B cell (primary cell): ENCODE measurements at places on chromosomes 13 and 19.

DNA sequence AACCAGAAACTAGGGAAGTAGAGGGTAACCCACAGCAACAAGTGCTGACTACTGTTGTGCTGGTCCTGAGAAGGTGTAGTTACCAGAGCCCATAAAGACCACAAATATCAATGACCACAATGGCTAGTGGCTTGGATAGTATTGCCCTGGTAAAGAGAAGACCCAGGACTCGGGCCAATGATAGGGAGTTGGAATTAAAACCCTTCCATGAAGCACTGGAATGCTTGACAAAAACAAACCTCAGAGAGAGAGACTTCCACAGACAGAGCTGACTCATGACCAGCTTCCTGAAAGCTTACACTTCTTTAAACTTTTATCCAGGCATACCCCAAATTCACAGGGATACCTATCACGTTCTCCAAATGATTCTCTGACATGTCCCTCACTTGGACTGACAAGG, 60.5 kb downstream of the WDR87 start:
- no peak for DNase-seq

DNA sequence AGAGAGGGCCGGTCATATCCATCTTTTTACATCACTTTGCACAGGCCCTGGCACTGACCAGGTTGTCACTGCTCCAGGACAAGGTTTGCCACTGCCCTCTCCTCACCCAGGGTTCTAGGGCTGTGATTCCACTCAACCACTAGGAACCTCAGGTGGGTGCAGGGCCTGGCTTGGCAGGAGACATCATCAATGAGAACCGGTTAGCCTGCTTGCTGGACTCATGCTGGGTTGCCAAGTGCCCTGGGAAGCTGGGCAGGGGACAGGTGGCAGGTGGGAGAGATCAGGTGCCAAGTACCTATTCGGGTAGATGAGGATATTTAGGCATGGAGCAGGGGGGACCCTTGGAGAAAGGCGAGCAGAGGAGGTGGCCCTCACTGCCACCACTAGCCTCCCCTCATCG, 4.2 kb upstream of the CERS4 start:
- no peak for DNase-seq

GRCh38 chr13:40680659-40681323, 14.3 kb upstream of the FOXO1 start:
- no peak for DNase-seq

- DNase-seq: no peak
These were observed 5.7 kb upstream of the SERPINE3 start for GRCh38 chr13:51333826-51334225.

DNA sequence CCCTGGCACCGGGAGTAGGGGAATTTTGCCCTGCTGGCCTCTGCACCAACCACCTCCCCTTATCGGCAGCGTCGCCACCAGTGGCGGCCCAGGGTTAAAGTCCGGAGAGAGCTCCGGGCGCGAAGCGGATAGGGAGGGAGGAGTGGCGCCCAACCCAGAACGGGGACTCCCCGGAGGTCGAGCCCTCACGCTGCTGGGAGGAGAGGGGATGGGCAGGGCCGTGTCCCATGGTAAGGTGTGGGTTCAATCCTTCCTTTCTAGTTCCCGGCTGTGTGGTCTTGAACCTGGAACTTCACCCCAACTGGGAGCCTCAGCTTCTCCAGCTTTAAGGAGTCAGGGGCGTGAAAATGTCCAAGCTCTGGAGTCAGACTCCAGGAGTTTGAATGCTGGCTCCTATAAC, 23.3 kb upstream of the BCL3 start:
- no peak for DNase-seq

DNA sequence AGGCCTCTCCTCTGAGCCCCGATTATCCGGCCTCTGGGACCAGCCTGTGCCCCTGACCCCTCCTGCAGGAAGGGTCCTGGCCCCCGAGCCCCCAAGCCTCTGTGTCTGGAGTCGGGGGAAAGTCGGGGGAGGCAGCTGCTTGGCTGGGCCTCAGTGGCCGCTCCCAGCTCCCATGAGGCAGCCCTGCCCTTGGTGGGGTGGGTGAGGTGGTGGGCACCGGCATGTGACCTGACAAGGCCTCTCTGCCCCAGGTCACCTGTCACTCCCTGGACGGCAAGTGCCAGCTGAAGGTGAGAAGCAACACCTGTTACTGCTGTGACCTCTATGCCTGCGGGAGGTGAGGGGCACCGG, 41.5 kb downstream of the TMEM255B start:
- no peak for DNase-seq

DNA sequence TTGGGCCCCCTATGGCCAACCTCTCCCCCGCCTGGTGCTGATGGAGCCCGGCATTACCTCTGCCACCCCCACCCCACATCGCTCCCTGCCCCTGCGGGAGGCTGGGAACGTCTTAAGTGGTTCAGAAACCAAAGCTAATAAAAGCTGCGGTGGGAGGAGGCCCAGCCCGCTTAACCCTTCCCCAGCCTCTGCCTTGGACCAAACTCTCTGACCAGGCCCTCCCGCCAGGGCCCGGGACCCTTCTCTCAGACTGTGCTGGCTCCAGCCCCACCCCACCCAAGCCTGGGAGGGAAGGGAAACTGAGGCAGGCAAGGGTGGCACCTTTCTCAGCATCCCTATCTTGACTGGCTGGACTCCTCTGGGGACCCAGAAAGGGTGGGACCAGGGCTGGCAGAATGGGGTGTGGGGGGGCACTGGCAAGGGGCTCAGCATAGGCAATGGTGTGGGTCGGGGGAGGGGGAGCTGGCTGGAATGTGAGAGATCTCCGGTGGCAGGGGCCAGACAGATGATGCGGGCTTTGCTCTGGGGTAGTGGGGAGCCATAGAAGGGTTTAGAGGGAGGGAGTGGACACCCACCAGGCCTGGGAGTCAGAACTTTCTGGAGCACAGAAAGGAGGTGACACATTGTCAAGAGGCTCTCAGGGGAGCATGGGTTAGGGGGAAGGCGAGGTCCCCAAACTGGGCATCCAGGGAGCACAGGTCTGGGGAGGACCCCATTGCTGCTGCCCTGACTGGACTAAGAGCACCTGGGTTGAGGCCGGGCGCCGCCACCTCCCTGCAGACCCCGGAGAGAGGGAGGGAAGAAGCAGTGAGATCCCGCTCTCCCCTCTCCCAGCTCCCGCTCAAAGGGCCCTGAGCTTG, 21.9 kb downstream of the SMIM24 start:
- DNase-seq: no peak

DNA sequence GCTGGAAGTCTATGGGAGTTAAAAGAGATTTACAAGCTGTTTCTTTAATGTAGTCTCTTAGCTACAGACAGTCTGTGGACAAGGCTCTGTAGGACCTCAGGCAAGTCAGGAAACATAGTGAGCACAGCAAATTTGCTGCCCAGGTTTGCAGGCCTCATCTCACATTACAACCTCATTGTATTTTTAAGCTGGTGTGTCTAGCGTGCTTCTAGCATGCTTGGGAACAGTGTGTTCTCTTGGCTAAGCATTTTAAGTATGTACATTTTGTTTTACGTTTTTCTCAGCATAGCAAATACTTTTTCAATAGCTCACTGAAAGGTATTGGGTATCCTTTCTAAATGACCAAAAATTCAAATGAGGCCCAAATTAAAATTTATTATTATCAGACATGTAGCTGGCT, 113.2 kb downstream of the STARD13 start:
- no peak for DNase-seq

- peak; percentile 83 for DNase-seq
These were observed 750 bp upstream of the GPR108 start for GRCh38 chr19:6737873-6738786.

DNA sequence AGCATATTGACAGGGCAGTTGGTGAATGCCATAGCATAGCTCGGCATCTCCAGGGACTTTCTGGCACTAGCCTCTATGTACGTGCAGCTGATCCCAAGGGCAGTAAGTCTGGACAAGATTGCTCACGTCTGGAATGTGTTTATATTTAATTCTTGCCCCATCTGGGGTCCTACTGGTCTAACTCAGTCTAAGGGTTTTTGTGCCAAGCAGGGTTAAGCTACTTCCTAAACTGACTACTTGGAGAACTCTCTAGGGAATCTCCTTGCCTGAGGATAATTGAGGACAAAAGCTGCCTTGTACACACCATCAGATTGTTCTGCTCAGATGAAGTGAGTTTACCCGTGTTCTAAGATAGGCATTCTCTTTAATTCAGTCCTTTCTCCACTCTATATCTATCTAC, 358.1 kb downstream of the MYO16 start:
- no peak for DNase-seq

DNA sequence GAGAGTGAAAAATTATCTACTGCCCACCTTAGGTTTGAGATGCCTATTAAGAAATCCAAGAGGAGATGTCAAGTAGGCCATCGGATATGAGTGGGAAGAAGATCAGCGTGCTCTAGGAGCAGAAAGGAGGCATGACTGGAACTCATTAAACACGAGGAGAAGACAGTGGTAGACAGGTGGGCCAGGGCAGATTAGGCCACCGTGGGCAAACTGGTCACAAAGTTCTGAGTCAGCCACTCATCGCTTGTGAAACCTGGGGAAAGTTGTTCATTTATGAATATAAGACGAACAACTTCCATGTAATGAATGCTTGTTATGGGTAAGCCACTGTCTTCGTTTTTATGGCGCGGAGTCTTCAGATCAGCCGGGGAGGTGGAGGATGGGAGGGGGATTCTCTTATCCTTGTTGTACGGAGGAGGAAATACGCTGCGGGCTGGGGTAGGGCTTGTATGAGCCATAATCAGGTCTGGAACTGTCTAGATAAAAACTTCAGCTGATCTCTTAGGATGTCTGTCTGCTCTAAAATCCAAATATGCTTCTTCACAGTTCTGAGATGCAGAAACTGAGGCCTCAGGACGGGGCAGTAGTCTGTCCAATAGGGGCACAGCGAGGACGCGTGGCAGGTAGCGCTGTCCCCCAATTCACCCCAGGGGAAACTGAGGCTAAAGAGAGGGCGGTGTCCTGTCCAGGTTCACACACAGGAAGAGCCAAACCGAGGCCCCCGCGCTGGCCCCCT, 1.1 kb upstream of the ZNF444 start:
- no peak for DNase-seq

GRCh38 chr19:29505097-29505824, 20.5 kb upstream of the VSTM2B start:
- DNase-seq: no peak

DNA sequence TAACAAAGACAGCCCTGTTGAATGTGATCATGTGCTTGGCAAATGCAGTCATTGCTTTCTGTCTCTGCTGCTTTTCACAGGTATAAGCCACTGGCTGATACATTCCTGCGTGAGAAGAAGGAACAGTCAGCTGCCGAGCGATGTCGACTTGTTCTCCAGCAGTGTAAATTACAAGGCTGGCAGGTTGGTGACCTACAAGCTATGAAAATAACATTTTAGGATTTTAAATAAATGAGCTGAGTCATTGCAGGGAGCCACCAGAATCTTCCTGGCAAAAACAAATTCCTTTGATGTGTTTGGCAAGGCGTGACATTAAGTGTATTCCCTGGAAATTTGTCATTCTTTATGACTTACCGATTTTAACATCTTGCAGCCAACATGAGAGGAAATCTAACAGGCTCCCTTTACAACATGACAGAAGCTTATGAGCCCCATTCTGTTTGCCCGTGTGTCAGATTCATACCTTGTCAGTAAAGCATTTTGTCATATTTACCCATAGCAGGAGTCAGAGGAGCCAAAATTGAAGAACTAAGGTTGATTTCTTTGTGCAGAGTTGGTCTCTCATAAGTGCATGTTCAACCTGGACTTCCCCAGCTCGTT, 471.4 kb downstream of the MYO16 start:
- no peak for DNase-seq

- DNase-seq: no peak
These were observed 490.0 kb downstream of the PCDH20 start for GRCh38 chr13:60925686-60926085.

DNA sequence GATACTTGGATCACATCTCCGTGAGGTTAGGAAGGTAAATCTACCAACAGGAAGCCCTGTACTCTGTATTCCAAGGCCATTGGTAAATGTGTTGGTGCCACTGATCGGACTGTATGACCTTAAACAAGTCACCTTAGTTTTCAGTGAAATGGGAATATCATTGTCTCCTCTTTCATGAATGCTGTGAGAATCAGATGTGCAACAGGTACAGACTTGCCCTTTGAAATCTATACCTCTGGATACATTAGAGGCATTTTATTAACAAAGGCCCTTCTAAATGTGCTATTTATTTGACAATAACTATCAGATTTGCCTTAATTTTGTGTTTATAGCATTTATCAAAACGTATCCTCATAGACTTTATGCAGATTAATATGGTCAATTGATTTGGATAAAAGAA, 11.0 kb downstream of the NHLRC3 start:
- no peak for DNase-seq

- DNase-seq: no peak
These were observed 698.8 kb downstream of the DIAPH3 start for GRCh38 chr13:59464926-59465325.

DNA sequence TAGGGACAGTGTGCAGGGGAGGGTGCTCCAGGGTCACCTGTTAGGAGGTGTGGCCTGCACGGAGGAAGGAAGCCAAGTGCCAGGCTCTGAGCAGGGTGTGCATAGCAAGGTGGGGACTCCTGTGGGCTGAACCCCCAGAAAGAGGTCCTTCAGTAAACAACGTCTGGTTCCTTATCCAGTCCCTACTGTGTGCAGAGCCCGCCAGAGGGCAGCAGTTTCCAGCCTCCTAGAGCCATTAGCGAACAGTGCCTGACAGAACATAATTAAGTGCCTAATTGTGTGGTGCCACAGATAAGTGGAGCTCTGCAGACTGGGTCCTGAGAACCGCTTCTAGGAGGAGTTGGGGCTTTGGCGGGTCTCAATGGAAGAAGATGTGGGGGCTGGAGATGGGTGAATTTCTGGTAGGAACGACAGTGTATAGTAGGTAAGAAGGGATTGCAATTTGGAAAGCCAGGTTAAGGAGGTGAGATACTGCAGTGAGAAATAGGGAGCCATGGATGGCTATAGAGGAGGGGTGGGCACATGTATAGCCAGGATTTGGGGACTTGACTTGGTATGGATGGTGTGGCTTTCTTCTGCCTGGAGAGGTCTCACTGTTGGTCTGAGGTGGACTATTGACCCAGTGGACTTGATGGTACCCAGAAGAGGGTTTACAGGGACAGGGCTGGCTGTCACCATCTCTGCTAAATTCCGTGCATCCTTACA, 323.1 kb downstream of the ZNF536 start:
- no peak for DNase-seq

DNA sequence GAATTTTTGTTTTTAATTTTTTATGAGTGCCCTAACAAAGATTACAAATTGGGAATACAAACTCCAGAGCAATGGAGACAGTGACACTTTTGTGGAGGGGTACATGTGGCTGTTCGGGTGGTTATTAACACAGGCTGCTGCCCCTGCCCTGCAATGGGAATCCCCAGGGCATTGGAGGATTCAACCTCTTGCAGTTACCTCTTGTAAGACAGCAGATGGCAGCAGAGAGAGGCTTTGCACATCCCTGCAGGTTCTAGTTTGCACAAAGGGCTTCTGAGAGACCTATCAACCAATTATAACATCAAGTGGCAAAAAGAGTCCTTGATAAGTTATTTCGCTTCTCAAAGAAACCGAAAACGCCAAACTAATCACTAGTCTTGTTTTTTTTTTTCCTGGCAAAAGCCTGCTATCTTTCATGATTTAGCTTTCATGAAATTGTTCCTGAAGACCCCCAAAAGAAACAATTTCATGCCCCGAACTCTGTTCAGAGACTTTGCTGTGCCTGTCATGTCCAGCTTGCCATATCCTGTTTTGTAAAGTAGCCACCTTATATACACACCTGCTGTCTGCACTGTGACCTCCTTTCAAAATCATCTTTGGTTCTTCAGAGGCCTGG, 10.4 kb downstream of the GJB2 start:
- peak; percentile 79 for DNase-seq
